NCI-H1694 treated with DMSO at 0.1 percent for 48 hours (cell line): ENCODE measurements at places on chromosomes 1 and 21.

DNA sequence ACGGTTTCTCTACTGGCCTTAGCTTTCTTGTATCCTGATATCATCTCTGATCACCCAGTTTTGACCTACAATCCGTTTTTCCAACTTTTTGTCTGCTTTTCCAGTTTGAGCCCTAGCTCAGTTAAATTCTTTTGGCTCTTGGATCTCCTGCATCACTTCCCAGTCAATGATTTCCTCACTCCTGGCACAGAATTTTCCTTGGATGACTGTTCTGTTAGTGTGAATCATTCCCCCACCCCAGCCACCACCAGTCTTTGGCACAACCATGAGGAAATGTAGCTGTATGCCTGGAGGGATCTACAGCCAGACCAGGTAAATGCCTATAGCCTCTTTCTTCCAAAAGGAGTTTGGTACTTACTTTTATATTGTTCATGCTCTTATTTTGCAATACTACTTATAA is 187.2 kb upstream of the PTGFR start:
- no peak for DNase-seq

GRCh38 chr21:33032434-33033047 is 6.8 kb downstream of the OLIG2 start:
- no peak for DNase-seq

DNA sequence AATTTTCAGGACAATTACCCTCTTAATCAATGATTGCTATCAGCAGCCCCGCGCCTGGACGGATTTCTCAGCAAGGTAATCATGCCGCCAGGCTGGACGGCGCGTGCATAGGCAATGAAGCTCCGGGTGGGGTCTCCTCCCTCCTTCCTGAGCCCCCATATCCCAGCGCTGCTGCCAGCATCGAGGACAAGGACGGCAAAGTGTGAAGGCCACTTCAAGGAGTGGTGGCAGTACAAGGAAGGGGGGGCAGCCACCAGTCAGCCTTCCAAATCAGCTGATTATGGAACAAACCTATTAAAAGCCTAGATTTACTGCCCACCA is 51.1 kb downstream of the DMAP1 start:
- DNase-seq: no peak

- no peak for DNase-seq
Observed at GRCh38 chr1:78211483-78212092, 165.8 kb downstream of the GIPC2 start.

DNA sequence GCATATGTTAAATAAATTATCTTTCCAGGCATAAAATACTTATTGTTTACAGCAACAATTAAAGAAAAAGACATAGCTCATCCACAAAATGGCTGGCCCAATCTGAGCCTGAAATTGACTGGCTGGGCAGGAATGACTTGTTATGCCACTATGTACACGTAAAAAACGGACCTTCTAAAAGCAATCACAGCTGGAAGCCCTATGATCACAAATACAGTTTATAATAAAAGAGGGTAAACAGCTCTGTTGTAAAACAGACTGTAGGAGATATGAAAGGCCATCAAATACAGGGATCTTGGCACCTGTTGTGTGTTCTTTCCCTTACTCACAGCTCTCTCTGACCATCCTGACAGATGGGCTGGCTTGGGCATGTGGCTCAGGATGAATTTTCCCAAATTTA is 70.5 kb upstream of the DMRTA2 start:
- DNase-seq: no peak

DNA sequence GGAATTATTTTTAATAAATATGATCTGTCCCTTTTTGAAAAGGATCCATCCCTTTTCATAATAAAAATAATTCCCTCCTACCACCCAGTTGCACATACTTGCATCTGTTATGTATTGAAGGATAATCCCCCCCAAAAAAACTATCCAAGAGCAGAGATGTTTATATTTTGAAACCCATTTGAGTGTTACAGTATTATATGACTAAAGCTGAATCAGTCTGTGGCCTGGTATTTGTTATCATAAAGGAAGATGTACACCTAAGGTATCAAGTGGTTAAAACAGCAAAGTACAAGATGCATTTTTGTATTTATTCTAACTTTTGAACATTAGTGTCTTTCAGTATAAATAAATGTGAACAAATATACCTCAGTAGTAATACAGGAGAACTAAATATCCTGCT is 12.7 kb upstream of the TGFB2 start:
- no peak for DNase-seq

- DNase-seq: no peak
Observed at GRCh38 chr21:14711287-14711686, 165.2 kb upstream of the SAMSN1 start.

DNA sequence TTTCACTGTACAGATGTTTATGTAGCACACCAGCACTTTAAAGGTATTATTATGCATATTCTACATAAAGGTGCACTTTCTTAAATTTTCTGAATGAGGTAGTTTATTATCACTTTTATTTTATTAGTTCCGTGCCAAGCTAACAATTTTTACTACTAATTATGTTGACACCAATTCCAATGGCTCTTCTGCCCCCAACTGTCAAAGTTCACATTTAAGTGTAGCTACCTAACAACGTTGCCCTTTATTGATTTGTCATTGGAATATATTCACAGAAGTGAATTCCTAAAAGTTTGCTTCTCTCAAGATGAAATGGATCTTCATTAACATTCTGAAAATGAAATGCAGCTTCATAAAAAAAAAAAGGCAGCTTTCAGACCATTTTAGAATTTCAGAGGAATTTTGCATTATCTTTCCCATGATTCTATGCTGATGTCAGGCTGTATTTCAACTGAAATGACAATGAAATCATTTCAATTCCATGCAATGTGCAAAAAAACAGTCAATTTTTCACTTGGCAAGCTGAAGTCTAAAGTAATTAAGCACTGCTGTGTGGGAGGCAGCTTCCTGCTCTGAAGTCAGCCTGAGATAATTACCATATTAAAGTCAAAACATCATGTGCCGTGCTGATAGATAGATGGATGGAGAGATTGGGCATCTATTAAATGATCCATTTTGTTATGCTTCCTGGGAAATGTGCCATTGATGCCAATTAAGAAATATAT is 229.2 kb downstream of the TTLL7 start:
- peak; percentile 70 for DNase-seq

DNA sequence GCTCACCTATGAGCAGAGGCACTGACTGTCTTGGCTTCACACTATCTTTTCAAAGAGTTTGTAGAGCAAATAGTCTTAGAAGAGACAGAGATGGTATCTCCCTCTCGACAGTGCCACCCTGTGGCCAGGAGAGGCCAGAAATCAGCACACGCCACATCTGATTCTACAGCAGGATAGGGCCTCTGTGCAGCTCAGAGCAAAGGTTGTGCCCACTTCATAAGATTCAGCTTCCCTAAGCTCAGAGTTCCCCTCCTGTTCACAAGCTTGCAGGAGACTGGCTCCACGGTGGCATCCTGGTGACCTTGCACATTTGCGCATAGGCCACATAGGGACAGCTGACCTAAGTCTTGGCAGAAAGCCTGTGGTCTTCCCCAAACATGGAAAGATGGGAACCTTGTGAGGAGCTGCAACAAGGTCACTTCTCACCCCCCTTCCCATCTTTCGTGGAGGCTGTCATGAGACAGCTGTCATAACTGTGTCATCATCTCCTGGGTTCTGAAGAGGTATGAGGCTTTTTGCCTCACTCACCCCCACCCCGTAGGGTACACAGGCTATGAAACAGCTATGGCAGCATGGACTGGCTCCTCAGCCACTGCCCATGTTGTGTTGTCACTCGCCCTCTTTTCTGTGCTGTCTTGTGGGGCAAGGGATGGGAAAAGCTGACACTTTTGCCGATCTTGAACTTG is 3.0 kb downstream of the ITLN2 start:
- DNase-seq: peak; percentile 45

- no peak for DNase-seq
Observed at GRCh38 chr21:16873596-16873995, 639.2 kb upstream of the CXADR start.

DNA sequence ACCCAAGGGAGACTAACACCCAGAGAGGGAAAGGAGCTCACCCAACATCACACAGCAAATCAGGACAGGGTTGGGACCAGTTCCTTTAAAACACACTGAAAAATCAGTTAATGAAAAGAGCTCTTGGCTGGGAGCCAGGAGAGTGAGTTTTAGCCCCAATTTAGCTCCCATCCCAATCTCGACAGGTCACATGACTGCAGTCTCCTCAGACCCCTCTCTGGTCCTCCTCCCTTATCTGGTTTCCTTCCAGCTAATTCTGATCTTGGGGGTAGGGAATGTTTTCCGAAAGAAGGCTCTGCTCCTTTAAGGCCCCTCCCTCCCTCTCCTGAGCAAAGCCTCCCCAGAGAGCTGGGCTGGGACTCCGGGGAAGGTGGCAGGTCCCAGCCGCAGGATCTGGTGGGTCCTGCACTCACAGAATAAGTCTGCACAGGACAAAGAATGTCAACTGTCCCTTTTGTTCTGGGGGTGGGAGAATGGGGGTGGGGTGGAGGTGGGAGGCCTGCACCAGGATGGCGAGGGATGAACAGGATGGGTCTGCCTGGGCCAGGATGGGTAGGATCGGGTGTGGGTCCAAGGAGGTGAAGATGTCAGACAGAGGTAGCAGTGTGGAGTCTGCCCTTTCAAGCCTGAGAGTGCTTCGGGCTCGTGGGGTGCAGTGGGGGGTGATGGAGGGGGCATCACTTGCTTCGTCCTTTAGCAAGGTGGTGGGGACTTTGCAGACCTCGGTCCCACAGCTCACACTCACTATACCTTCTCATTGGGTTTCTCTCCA is 57.3 kb upstream of the SSBP3 start:
- no peak for DNase-seq

- no peak for DNase-seq
Observed at GRCh38 chr1:214076708-214077065, 88.9 kb downstream of the PROX1 start.

DNA sequence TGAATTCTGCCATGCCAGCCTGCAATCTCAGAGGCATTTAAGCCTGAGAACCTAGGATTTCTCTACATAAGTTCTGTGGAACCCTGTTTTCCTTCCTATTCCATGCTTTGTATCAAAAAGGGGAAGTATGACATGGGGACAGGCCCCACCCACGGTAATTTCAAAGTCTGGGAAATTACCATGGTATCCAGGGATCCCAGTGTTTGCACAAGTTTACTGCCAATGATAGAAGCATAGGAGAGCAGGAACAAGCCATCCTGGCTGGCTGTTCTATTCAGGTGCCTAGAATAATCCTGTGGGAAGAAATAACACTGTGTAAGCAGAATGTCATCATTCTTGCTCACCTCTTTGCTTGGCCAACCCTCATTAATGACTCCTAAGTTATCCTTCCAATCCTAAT is 53.8 kb upstream of the ATP1B1 start:
- no peak for DNase-seq

DNA sequence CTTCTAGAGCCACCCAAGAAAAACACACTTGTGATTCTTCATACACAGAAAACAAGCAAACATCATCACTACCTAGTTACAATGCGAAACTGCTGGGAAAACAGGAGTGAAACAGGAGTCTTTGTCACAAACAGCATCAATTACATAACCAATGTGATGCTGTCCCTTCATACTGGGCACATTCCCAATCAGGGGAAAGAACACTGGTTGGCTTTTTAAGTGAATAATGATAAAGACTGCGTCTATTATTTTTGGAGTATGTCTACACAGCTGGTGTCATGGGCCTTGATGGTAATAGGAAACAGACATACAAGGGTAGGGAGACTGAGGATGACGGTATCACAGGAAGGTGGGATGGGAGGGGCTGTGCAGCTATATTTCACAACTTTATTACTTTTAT is 43.3 kb downstream of the SIPA1L2 start:
- no peak for DNase-seq

DNA sequence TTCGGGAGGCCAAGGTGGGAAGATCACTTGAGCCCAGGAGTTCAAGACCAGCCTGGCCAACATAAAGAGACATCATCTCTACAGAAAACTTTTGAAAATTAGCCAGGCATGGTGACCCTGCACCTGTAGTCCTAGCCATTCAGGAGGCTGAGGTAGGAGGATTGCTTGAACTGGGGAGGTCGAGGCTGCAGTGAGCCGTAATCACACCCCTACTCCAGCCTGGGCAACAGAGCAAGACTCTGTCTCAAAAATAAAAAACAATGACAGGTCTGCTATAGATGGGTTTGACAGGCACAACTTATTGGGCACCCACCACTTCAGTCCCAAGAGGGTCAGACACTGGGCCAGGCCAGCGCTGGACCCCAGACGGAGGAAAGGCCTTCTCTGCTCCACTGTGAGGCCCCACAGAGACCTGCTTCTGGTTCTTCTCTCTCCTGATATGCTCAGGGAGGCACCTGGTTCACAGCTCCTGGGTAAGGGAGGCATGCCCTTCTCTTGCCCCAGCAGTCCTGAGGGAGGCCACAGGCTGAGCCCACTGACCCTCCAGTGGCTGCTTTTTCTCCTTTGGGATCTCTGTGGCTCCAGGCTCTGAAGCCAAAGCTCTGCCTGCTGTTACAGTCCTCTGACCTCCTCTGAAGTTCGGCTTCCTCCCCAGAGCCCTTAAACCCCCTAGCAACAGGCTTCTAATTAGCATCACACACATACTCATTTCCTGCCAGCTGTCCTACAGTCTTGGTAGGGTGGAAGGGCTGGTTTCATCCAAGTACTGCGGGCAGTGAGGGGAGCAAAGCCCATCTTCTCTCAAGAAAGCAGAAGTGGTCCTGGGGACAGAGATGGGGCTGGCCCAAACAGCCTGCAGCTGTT is 14.4 kb downstream of the S100A16 start:
- peak; percentile 28 for DNase-seq

DNA sequence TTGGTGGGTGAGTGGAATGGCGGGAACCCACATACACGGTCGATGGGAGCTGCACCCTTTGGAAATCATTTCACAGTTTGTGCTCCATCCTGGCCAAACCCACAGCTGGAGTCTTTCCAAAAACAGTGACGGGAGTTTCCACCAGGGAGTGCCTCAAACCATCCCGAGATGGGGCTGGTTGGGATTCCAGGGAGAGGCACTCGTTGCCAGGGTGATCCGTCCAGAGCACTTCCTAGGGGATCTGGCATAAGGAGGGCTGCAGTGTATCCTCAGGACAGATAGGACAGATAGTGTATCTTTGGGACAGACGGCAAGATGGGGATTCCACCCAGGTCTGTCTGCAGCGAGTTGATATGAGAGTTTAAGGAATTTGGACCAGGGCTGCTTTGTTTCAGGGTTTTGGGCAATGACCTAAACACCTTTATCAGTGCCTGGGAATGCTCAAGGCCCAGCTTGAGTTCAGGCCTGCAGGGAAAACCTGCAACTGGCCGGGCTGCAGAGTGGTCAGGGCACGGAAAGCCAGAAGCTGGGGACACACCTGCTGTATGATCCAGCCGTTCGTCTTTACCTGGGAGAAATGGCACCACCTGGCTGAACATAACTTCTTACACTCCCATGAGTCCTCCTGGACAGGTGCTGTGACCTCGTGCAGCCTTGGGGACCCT is 3.4 kb upstream of the POFUT2 start:
- no peak for DNase-seq
